CD4-positive, alpha-beta T cell (primary cell): ENCODE measurements at places on chromosomes 3 and 15. TPM values are rescaled to one million over a fixed set of nuclear protein-coding genes. Genes with fewer than 3 reads are reported as not detected.

Gene CAMKV
- 0.28 TPM for total RNA-seq

DNA sequence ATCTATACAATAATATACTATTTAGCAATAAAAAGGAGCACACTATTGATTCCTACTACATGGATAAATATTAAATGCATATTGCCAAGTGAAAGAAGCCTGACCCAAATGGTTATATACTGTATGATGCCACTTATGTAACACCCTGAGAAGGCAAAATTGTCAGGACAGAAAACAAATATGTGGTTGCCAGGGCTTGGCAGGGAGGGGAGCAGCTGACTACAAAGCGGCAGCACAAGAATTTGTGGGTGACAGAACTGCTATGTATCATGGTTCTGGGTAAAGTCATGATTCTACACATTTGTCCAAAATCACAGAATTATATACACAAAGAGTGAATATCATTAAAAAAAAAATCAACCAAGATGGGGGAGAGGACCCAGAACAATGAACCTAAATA, 22.5 kb downstream of the TBC1D2B start:
- DNase-seq, result no peak
- H3K27ac ChIP-seq, result peak overlapping the region; percentile 79
- H3K4me3 ChIP-seq, result no peak overlapping the region
- no peaks in the 10 kb centered on the region for H3K27me3 ChIP-seq

- peak; percentile 65 for DNase-seq
- H3K27me3 ChIP-seq, result no peaks in the 10 kb centered on the region
- H3K4me3 ChIP-seq, result peak overlapping the region; percentile 69
- H3K27ac ChIP-seq, result no peak overlapping the region
- H3K4me1 ChIP-seq, result peaks cover 31% of the 10 kb centered on the region
- peaks cover 5% of the 10 kb centered on the region for H3K36me3 ChIP-seq
Observed at GRCh38 chr3:195270079-195270816, 711 bp downstream of the XXYLT1 start.

Gene ITPR1
- 57.6 TPM for total RNA-seq

GRCh38 chr15:98666841-98667240, 18.5 kb downstream of the IGF1R start:
- H3K27me3 ChIP-seq, result no peaks in the 10 kb centered on the region
- no peak overlapping the region for H3K27ac ChIP-seq
- H3K4me3 ChIP-seq, result no peak overlapping the region
- peaks cover 35% of the 10 kb centered on the region for H3K4me1 ChIP-seq
